Stimulated activated CD4-positive, alpha-beta T cell treated with anti-CD3 and anti-CD28 coated beads, Interleukin-1b, Interleukin-23, amount 100 ng/mL, for 24 hours (primary cell): ENCODE measurements at places on chromosomes 5 and 9.
A peak's percentile ranks its signal among the peaks of the same experiment; 100 is the strongest.

DNA sequence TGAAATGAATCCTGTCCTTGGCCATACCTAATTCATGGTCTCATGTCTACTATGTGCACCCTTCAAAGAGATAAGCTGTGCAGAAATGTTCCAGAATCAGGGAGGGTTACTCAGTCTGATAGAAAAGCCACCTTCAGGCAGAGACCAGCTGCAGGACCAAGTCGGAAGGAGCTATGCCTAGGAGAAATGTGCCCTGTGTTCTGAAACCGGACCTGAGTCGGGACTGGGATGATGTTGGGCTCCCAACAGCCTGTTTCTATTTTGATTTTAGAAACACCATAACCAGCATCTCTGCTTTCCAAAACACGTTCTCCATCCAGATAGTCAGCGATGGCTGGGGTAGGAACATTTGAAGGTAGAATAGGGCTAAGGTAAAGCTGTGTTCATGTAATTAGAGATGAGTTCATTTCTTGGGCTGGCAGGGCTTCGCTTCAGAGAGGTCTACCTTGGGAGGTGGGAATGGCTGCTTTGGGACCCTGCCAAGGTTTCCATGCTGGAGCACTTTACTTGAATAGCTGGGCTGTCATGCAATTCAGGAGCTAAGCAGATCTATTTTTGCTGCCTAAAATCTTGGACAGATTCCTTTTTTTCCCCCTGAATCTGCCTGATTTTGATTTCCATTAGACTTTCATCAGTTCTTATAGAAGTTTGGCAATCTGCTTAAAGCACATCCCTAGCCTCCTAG lies 2.8 kb downstream of the ADCY2 start:
- DNase-seq: no peak

GRCh38 chr9:12069366-12069765 lies 623.8 kb upstream of the TYRP1 start:
- no peak for DNase-seq

DNA sequence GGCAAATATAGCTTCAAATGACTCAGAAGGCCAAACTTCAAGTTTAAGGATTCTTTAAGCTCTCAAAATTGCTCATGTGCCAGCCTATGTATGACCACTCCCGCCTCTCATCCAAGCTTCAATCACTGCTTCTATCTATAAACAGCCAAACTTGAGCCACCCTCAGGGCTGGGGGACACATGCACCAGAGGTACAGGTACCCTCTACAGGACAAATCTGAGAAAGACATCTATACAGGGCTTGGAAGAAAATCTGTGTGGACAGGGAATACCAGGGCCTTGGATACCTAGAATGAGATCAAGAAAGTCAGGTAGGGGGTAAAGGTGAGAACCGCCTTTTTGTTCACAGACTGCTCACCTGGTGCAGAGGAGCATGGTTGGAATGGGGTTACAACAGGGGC lies 217.9 kb downstream of the ATPSCKMT start:
- no peak for DNase-seq

DNA sequence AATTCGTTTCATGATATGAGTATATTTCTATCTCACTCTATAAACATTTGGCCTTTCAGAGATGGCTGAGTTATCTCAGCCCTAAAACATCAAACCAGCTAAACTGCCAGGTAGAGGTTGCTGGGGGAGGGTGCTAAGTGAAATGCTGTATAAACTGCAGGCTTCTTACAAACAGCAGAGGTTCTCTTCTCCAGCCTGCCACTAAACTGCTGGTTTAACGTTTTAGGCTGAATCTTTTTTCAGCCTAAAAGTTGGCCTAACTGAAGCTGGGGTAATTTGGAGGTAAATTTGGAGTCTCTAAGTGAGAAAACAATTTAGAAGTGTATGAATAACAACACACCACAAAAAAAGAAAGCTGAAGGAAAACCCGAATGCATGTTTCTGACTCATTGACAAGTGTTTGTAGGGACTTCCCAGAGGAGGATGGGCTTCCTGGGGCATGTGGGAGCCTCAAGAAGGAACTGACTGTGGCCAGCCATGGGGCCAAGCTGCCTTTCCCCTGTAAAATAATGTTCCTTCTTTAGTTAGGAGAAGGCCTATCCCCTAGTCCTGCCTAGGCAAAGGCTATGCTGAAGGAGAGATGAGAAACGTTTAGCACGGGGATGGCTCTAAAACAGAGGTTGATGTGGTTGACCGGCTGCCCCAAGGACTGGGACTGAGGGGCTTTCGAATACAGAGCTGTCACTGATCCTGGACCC lies 44.3 kb downstream of the SLC28A3 start:
- DNase-seq: peak; percentile 29

GRCh38 chr5:143153332-143154119 lies 250.0 kb downstream of the NR3C1 start:
- no peak for DNase-seq

- no peak for DNase-seq
Observed at GRCh38 chr9:37034938-37035647, 1.0 kb upstream of the PAX5 start.

GRCh38 chr5:160367885-160368284 lies 2.5 kb downstream of the C1QTNF2 start:
- DNase-seq: no peak

DNA sequence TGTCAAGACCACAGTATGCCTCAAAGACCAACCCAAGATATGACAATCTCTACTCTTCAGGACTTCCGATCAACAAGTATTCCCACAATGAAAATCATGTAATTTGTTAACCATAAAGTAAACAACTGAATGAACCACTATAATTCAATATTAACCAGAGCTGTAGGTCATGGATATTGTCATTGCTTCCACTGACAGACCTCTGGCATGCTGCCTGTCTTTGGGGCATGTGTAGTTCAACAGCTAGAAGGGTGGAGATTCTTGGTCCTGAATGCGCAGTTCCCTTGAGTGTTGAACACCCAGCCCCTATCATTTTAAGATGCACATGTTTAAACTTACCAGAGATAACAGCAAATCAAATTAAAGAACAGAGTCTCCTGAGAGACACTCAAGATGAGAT lies 283.0 kb downstream of the CEMIP2 start:
- DNase-seq: no peak

DNA sequence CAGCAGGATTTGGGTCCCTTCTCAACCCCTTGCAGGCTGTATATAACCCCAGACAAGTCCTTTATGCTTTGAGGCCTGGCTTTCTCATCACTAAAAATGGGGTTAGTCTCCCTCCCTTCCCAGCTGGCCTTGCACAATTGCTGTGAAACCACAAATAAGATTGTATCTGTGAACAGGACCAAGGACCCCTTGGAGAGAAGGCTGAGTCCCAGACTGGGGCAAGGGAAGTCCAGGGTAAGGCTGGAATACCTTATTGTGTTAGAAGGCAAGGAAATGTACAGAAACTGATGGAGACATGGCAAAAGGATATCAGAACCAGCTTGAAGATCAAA lies 11.4 kb downstream of the MACROH2A1 start:
- no peak for DNase-seq

DNA sequence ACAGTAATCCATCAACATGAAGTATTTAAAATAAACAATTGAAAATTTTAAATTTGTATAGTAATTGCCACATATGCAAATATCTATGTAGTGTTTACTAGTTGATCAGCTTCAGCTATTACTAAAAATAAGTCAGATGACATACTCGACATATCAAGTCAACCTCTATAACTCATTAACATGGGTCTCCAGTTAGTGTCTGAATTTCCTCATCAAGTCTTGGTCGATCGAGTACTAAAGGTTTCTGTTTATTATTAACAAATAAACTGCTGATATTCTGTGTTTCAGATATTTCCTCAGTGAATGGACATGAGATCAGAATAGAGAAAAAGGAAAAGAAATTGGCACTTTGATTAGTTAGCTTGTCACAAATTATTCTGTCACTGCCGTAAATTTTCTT lies 266.5 kb upstream of the ITGA1 start:
- no peak for DNase-seq

DNA sequence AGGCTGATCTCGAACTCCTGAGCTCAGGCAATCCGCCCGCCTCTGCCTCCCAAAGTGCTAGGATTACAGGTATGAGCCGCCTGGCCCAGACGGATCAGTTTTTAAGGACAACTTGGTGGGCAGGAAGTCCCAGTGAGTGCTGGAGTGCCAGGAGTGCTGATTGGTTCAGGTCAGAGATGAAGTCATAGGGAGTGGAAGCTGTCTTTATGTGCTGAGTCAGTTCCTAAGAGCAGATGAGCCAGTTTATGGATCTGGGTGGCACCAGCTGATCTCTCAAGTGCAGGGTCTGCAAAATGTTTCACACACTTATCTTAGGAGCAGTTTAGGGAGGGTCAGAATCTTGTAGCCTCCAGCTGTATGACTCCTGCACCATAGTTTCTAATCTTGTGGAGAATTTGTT lies 292.1 kb upstream of the ELAVL2 start:
- DNase-seq: no peak

DNA sequence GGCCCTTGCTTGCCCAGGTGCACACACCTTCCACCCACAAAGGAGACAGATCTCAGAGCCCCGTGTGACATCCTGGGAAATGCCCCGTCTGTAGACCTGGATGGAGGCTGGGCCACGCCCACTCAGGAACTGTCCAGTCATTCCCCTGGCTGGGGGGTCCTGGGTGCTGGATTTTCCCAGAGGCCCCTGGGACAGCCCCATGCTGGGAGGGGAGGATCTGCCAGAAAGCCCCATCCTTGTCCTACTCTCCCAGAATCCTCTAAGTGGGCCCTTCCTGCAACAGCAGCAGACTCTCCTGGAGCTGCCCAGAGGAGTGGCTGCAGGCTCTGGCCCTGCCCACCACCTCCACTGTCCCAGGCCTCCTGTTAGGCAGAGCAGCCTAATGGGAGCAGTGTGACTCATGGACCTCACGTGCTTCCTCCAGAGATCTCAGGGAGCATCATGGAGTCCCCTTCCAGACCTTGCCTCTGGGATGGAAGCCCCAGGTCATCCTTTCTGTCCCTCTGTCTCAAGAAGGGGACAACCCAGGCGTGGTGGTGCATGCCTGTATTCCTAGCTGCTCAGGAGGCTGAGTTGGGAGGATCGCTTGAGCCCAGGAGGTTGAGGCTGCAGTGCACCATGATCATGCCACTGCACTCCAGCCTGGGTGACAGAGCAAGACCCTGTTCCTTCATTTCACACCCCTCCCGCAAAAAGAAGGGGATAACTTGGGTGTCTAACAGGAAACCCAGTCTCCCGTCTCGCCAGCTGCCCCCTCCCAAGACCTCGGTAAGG lies 51.7 kb downstream of the JADE2 start:
- DNase-seq: no peak

- no peak for DNase-seq
Observed at GRCh38 chr9:133352635-133353340, 3.5 kb downstream of the SURF1 start.

DNA sequence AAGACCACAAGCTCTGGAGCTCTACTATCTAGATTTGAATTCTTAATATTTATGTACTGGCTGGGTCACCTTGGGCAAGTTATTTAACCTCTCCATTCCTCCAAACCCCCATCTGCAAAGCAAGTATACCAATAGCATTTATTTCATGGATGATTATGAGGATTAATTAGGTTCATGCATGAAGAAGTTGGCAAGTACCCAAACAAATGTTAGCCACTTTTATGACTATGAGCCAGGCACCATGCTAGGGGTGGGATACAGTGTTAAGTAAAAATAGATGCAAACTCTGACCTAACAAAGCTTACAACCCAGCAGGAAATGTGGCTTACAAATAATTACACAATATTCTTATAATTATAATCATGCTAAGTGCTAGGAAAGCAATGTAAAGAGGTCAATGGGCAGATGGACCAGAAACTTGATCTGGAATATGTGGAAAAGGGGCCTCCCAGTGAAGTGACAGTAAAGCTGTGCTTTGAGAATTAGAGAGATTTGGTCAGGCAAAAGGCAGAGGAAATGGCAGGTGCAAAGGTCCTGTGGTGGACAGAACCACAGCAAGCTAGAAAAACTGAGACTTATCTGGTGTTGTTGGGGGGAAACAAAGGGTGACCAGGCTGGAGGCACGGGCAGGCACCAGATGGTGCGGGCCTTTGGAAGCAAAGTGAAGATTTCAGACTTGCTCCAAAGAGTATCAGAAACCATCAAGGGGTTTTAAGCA lies 525.2 kb upstream of the TRPC7 start:
- DNase-seq: no peak

GRCh38 chr5:178450121-178451028 lies 139.8 kb downstream of the COL23A1 start:
- no peak for DNase-seq
